ENCODE measurements at places on chromosomes 3 and 15. TPM values are rescaled to one million over a fixed set of nuclear protein-coding genes. Genes with fewer than 3 reads are reported as not detected.

GRCh38 chr3:183208260-183208659 lies 44.8 kb upstream of the B3GNT5 start:
- no peak for DNase-seq

DNA sequence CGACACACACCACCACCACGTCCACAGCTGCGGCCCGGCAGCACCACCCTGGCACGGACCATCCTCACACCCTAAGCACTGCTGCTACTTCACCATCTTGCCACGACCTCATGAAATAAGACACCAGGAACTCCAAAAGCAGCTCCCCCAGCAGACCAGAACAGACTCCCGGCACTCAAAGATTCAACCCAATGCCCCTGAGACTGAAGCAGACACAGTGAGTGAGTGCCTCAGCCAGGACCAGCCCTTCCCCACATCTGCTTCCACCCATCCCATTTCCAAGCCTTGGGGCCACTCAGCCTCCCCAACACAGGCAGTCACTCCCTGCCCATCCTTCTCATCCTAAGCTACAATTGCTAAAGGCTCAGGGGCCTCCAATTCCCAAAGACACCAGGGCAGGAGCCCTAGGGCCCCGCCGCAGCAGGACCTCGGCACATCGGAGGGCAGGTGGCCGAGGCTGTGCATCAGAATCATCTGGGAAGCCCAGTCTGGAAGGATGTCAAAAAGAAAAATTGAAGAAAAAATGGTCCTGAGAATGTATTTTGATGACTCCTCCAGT lies 18.4 kb upstream of the OCA2 start:
- peak; percentile 60 for DNase-seq

GRCh38 chr3:169650503-169650902 lies 13.0 kb downstream of the MECOM start:
- no peak for DNase-seq

GRCh38 chr3:187150599-187150998 lies 11.3 kb upstream of the RPL39L start:
- no peak for DNase-seq

- no peak for DNase-seq
Observed at GRCh38 chr15:70152070-70152480, 54.4 kb upstream of the TLE3 start.

Gene GREM1
- total RNA-seq = 435 TPM

Gene C2CD4A
- total RNA-seq = not detected

Data from mesenteric fat pad (tissue), 1 donor.